ENCODE measurements at places on chromosomes 7 and 10.

GRCh38 chr10:124975977-124976514 is 34.1 kb downstream of the ZRANB1 start:
- DNase-seq, result no peak

DNA sequence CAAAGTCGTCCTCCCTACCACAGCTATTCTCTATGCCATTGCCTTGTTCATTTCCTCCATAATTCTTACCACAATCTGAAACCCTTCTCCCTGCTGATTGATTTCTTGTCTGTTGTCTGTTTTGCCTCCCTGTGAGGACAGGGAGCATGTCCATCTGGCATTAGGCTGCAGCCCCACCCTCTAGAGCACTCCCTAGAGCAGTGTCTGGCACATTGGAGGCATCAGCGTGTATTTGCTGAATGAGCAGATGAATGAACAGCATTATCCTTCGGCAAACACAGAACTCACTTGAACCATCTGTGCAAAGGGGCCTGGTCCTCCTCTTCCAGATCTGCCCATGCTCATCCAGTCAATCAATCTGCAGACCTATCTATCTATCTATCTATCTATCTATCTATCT is 5.1 kb upstream of the DMBT1 start:
- DNase-seq, result no peak

DNA sequence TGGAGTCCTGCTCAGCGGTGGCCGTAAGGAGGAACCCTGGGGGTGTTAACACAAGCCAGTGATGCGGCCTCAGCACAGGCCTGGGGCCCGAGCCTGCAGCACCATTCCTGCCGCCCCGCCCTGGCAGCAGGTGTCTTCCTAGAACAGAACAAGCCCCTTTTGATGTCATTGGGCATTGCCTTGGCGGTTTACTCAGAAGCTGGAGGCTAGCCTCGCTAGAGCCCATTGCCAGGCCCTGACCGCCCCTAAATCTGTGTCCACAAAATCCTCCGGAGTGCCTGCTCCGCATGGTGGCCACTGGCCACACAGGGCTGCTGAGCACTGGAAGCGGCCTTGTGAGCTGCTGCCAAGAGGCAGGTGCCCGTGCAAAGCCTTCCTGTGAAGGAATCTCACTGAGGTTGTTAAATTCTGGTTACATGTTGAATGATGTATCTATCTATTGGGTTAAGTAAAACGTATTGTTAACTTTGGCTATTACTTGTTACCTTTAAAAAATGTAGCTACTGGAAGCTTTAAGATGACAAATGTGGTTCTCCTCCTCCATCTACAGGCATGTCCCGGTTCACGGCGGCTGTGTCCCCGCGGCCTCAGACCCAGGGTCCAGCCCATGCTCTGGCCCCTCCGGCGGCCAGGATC is 1.2 kb upstream of the INPP5A start:
- no peak for DNase-seq

DNA sequence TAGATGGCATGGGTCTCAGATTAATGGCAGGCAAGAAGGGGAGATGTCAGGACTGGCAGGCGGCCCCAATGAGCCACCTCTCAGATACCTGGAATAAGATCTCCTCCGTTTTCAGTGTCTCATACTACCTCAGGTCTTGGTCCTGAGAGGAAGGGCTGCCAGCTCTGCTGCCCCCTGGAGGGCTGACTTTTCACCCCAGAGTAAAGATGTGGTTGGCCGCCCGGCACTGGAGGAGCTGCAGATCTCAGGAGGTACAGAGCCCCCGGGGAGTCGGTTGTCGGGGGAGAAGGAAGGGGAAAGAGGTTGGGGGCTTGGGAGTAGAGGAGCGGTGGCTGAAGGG is 642 bp upstream of the COL13A1 start:
- peak; percentile 16 for DNase-seq

DNA sequence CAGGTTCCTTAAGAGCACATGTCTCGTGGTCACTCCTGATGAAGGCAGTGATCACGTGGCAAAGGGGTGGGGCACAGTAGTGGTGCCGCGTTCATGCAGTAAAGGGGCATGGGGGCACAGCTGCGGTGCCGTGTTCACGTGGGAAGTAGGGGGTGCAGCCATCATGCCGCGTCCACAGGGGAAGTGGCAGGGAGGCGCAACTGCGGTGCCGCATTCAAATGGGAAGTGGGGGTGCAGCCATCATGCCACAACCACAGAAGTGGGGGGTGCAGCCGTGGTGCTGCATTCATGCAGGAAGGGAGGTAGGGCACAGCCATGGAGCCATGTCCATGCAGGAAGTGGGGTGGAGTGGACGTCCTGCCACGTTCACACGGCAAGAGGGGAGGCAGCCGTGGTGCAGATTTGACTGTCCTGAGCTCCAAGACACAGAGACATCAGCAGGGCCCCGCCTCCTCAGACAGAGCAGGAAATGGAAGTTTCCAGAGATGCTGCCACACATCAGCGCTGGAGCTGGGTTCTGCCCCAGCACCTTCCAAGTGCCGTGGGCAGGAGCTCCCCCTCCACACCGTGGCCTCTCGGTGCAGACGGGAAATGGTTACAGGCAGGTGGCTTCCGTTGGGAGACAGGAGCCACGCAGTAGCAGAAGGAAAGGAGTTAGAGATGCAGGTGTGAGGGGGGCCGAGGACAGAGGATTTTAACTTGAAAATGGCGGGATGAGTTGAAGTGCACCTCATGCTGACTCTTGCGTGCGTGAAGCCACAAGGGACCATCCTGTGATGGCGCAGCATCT is 95.0 kb upstream of the DDC start:
- DNase-seq, result peak; percentile 46

GRCh38 chr10:59879363-59879913 is 26.9 kb downstream of the CCDC6 start:
- DNase-seq, result no peak

GRCh38 chr7:106848851-106849442 is 16.1 kb upstream of the PIK3CG start:
- DNase-seq, result no peak

DNA sequence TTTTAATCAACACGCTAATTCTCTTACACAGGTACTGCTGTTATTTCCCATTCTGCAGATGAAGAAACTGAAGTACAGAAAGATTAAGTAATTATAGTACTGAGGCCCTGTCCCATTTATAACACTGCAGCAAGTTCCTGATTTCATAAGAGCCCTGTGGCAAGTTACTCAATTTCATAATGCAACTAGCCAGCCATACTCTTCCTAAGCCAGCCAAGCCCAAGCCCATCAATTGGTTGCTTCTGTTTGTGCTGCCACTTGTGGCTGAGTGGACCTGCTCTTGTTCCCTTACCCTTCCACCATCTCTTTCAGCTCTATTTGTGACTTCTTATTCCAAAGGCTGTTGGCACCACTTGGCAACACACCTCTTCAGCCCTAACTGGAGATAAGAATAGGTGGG is 19.7 kb upstream of the PRPF18 start:
- DNase-seq, result no peak

GRCh38 chr10:109187677-109188076 is 735.6 kb downstream of the XPNPEP1 start:
- DNase-seq, result no peak

DNA sequence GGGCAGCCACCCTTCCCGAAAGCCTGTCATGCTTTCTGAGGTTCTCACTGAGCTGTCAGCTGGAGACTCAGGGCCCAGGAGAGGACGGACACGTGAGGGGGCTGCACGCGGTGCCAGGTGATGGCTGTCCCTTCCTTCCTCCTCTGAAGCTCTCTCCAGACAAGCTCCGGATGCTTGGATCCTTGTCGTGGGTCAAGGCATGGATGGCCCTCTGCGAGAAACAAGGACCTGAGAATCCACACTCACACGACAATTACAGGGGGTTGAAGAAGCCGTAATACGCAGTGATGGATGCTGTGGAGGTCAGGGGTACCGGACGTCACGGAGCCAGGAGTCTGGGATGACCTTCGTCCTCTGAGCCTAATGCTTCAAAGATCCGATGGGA is 170.3 kb downstream of the USP6NL start:
- no peak for DNase-seq

GRCh38 chr10:79542626-79543025 is 17.6 kb downstream of the SFTPA2 start:
- no peak for DNase-seq

DNA sequence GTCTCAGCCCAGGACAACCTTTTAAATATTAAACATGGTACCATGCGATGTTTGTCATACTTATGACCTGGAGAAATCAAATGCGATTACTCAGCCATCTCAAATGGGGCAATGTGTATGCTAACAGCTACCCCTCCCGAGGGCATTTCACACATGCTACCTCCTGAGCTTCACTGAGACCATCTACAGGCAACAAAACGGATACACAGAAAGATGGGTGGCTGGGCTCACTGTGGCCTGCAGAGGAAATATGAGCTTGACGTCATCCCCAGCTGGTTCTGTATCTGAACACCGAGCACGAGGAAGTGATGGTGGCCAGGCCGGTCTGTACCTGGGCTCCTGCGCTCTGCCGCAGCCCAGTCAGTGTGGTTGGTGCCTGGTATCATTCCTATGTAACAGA is 374.3 kb downstream of the RPS24 start:
- DNase-seq, result no peak

DNA sequence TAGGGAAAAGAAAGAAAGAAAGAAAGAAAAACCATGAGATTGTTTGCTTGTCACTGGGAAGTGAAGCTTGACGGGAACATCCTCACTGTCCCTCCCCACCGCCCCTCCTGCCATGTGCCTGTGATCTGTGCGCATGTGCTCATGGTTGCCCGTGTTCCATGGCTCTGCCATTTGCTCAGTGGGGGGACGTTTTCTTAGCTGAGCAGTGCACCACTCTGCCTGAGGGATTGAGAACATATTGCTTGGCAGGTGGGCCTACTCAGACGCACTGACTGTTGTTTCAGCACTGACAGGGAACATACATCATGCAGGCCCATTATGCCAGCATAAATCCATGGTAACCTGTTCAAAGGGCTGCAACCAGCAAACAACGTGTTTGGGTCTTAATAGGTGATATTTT is 747.9 kb upstream of the GALNT17 start:
- no peak for DNase-seq

DNA sequence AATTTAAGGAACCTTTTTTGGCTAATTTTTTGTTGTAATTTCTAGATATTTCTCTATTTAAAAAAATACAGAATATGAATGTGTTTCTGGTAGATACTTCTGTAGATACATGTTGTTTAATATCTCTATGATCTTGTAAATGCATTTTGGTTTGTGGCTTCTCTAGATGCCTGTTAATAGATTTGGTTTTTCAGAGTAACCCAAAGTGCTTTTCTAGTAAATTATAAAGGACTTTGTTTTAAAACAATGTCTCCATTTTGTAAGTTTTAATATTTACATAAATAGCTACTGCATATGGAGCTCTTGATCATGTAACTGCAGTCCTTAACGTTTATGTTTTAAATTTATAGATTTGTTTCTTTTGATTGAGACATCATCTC is 88.5 kb downstream of the MDFIC start:
- DNase-seq, result no peak

- DNase-seq, result no peak
Measured at GRCh38 chr10:45480294-45480693, 106.3 kb downstream of the ALOX5 start.

DNA sequence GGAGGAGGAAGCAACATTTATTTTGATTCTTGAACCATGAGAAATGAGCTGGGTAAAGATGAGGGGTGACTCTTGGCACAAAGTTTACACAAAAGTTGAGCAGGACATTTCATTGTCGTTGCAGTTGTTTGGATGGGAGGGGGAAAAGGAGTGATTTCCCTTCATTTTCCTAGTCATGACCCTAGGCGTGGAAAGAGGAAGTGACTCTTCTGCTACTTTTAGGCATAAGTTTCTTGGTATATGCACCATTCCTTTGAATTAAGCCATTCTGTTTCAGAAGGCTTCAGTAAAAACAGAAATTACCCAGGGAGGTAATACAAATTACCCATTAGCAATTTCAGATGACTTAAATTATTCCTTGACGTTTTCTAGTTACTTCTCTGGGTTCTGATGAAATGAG is 113.9 kb upstream of the FAM171A1 start:
- no peak for DNase-seq

DNA sequence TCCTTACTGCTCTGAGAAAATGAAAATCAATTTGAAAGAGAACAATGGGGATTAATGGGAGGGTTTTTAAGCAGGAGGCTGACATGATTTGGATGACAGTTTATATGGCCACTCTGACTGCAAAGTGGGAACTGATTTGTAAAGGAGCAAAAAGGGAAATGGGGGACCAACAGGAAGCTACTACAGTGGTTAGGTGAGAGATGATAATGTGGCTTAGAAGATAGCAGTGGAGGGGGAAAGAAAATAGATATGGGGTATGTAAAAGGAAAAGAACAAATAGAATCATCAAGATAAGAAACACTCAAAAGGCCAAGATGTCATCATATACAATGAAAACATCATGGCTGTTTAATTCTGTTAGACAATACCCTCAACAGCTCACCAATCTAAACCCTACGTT is 177.5 kb downstream of the ANK3 start:
- no peak for DNase-seq

DNA sequence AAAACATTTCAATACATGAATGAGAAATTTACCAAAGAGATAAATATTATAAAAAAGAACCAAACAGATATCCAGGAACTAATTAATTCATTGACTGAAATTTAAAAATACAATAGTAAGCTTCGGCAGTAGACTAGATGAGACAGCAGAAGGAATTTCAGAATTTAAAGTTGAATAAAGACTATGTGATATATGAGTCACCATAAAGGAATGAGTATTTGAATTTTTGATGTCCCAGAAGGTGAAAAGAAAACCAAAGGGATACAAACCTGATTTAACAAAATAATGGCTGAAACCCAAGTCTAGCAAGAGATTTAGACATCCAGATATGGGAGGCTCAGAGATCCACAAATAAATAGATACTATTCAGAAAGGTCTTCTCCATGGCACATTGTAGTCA is 623.9 kb upstream of the FOXK1 start:
- DNase-seq, result no peak

DNA sequence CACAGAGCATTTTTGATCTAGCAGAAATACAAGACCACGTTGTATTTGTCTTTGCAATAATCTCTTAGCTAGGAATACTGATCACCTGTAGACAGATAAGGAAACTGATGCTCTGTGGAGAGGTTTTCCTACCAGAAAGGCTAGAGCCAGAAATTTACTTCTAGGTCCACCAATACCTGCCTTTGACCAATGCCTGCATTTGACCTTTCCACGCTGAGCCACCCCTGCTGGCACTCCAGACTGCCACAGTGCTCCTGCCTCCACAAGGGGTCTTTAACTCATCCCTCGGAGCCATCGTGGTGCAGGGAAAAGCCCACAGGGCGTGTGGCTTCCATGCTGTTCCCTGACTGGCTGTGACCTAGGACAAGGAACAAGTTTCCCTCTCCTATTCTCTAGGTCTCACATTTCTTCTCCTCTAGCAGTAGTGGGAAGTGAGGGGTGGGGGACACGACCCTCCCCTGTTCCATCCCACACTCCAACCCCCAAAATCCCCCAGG is 1.5 kb upstream of the ELN start:
- DNase-seq, result no peak

DNA sequence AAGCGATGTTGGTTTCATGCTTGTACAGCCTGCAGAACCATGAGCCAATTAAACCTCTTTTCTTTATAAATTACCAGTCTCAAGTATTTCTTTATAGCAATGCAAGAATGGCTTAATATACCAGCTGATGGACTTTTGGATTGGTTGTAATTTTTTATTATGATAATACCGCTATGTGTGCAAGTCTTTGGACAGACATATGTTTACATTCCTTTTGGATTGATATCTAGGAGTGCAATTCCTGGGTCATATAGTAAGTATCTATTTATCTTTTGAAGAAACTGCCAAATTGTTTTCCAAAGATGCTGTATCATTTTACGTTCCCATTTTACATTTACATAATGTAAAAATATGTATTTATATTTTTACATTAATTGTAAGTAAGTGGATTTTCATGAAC is 81.2 kb upstream of the PIP4K2A start:
- no peak for DNase-seq

GRCh38 chr7:17492437-17492836 is 194.0 kb downstream of the AHR start:
- no peak for DNase-seq
